ENCODE measurements at places on chromosomes 5 and 9.

GRCh38 chr5:154783774-154784460 is 28.7 kb downstream of the LARP1 start:
- H3K27me3 ChIP-seq = no peaks in the 10 kb centered on the region
- H3K4me3 ChIP-seq = no peak overlapping the region
- DNase-seq = no peak
- H3K4me1 ChIP-seq = peaks cover 44% of the 10 kb centered on the region
- H3K27ac ChIP-seq = no peak overlapping the region

DNA sequence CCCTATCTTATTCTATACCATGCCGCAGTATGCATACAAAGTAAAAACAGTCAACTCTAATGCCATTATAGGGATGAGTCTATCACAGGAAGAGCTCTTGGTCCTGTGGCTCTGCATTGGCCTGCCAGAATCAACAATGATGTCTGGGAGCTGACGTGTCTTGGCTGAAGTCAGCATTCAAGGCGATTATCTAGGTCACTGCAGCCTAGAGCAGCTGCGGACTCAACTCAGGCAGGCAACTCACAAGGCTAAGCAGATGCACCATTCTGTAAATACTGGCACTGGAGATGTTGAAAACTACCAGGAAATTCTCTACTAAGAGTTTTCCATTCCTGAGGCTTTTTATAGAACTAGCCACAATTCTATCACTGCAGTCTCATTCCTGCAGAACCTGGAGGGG is 13.3 kb downstream of the SPATA9 start:
- no peak overlapping the region for H3K4me3 ChIP-seq
- DNase-seq = no peak
- peaks cover 2% of the 10 kb centered on the region for H3K4me1 ChIP-seq
- H3K36me3 ChIP-seq = no peaks in the 10 kb centered on the region
- no peak overlapping the region for H3K27ac ChIP-seq
- H3K27me3 ChIP-seq = peaks cover 6% of the 10 kb centered on the region

DNA sequence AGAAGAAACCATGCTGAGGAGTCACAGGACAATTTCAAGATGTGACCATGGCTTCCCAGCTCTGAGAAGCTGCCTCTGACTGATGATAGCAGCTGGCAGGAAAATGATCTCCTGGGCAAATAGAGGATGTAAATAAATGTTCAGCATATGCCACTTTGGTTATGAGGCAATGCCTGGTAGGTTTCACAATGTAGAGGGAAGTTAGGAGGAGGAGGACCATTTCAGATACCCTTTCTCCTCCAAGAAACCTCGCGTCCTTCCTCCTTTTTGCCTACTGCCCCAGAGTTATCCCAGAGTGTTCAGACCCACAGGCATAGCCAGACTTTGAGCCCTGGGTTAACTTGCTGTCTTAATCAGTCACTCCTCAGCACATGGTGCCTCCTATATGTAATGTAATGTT is 541.6 kb upstream of the DAP start:
- H3K36me3 ChIP-seq = no peaks in the 10 kb centered on the region
- H3K4me1 ChIP-seq = no peaks in the 10 kb centered on the region
- H3K4me3 ChIP-seq = no peak overlapping the region
- no peak for DNase-seq
- no peaks in the 10 kb centered on the region for H3K27me3 ChIP-seq

GRCh38 chr5:100800562-100800961 is 102.5 kb downstream of the ST8SIA4 start:
- no peaks in the 10 kb centered on the region for H3K4me1 ChIP-seq
- H3K27ac ChIP-seq = no peak overlapping the region
- H3K27me3 ChIP-seq = no peaks in the 10 kb centered on the region
- no peak overlapping the region for H3K4me3 ChIP-seq

- H3K27me3 ChIP-seq = no peaks in the 10 kb centered on the region
- DNase-seq = no peak
- H3K36me3 ChIP-seq = no peaks in the 10 kb centered on the region
- H3K4me3 ChIP-seq = no peak overlapping the region
Measured at GRCh38 chr5:144958002-144958401, 787.3 kb downstream of the KCTD16 start.

Data from activated naive CD8-positive, alpha-beta T cell treated with anti-CD3 and anti-CD28 coated beads, Interleukin-2, amount 10 ng/mL, durations not matched to agents 7 days and 5 days (primary cell).